Panc1 (cell line): ENCODE measurements at places on chromosomes 6 and 20. TPM values are rescaled to one million over a fixed set of nuclear protein-coding genes. Genes with fewer than 3 reads are reported as not detected.

DNA sequence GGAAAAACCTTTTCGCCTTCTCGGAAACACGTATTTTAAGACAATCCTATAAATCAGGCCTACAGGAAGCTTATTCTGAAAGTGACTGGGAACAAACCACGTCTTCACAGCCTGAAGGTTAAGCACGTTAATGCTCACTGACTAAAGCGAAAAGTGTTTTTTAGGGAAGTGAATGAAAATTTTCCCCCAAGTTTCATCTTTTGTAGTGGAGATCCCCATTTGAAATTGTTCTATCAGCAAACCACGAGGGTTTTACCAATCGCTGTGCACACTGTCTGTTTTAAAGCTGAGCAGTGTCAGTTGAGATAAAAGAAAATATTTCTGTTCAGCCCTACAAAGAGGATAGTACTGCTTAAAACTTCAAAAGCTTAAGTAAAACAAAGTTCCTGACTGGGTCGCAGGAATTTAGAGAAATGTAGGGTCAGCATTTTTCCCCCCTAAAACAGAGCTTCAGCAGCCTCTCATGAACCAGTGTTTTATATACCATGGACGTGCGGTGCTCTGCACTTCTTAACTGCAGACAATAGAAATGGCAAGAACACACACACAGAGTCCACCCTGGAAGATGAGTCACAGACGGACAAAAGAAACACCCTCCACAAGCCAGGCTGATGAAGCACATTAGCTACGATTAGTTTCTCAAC, 34.9 kb downstream of the SLC22A23 start:
- H3K27ac ChIP-seq, result no peak overlapping the region
- H3K27me3 ChIP-seq, result peaks cover 6% of the 10 kb centered on the region; the same call in 1 of the 2 replicates
- H3K36me3 ChIP-seq, result no peaks in the 10 kb centered on the region

GRCh38 chr6:2857580-2858337, 16.1 kb upstream of the SERPINB1 start:
- DNase-seq, result no peak
- H3K27ac ChIP-seq, result peak overlapping the region; percentile 87
- H3K27me3 ChIP-seq, result no peaks in the 10 kb centered on the region
- H3K36me3 ChIP-seq, result no peaks in the 10 kb centered on the region
- no peak overlapping the region for H3K4me3 ChIP-seq

- no peaks in the 10 kb centered on the region for H3K36me3 ChIP-seq
- no peaks in the 10 kb centered on the region for H3K27me3 ChIP-seq
- H3K27ac ChIP-seq, result peak overlapping the region; percentile 87
- peaks cover 53% of the 10 kb centered on the region for H3K4me1 ChIP-seq
Measured at GRCh38 chr6:52522655-52523054, 54.2 kb downstream of the TRAM2 start.

- H3K4me1 ChIP-seq, result no peaks in the 10 kb centered on the region; the same call in 1 of the 2 replicates
- H3K27ac ChIP-seq, result no peak overlapping the region
- DNase-seq, result no peak
- H3K27me3 ChIP-seq, result no peaks in the 10 kb centered on the region
Measured at GRCh38 chr6:170058878-170059485, 231.9 kb downstream of the DLL1 start.

- H3K36me3 ChIP-seq, result no peaks in the 10 kb centered on the region
- no peak for DNase-seq
- no peaks in the 10 kb centered on the region for H3K4me1 ChIP-seq
- no peaks in the 10 kb centered on the region for H3K27me3 ChIP-seq
- no peak overlapping the region for H3K27ac ChIP-seq
Measured at GRCh38 chr20:10385850-10386544, 48.0 kb downstream of the MKKS start.

GRCh38 chr20:56893226-56893917, 264.3 kb downstream of the TFAP2C start:
- no peaks in the 10 kb centered on the region for H3K4me1 ChIP-seq
- no peak overlapping the region for H3K4me3 ChIP-seq
- no peaks in the 10 kb centered on the region for H3K36me3 ChIP-seq
- no peak overlapping the region for H3K27ac ChIP-seq

DNA sequence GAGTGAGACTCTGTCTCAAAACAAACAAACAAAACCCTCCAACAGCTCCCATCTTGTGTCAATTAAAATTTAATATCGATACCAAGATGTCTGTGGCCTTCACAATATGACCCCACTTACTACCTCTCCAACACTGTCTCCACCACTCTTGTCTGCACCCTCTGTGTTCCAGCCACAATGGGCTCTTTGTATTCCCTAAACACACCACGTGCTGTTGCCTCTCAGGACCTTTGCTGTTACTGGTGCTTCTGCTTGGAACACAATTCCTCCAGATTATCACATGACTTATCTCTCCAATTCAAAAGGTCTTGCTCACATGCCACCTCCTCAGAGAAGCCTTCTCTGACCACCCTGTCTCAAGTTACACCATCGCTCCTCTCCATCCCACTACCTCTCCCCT, 6.0 kb upstream of the HCK start:
- no peak for DNase-seq
- peaks cover 8% of the 10 kb centered on the region for H3K27me3 ChIP-seq
- H3K4me1 ChIP-seq, result no peaks in the 10 kb centered on the region
- H3K4me3 ChIP-seq, result no peak overlapping the region

- no peak for DNase-seq
- H3K27ac ChIP-seq, result no peak overlapping the region
- H3K4me1 ChIP-seq, result no peaks in the 10 kb centered on the region
- H3K4me3 ChIP-seq, result no peak overlapping the region
Measured at GRCh38 chr20:45247865-45248264, 6.5 kb downstream of the SLPI start.

GRCh38 chr20:19212821-19213502, 520 bp downstream of the SLC24A3 start:
- no peak overlapping the region for H3K4me3 ChIP-seq
- no peak overlapping the region for H3K27ac ChIP-seq
- H3K36me3 ChIP-seq, result no peaks in the 10 kb centered on the region
- no peaks in the 10 kb centered on the region for H3K4me1 ChIP-seq
- peaks cover 45% of the 10 kb centered on the region for H3K27me3 ChIP-seq

- H3K27ac ChIP-seq, result no peak overlapping the region
- H3K27me3 ChIP-seq, result peaks cover 52% of the 10 kb centered on the region
- H3K4me1 ChIP-seq, result peaks cover 11% of the 10 kb centered on the region
- H3K36me3 ChIP-seq, result peaks cover 7% of the 10 kb centered on the region; the same call in 1 of the 2 replicates
- no peak for DNase-seq
Measured at GRCh38 chr6:119348748-119349360, 707 bp downstream of the MAN1A1 start.

- H3K36me3 ChIP-seq, result no peaks in the 10 kb centered on the region
- H3K27ac ChIP-seq, result no peak overlapping the region
Measured at GRCh38 chr6:111210194-111210728, 123.0 kb downstream of the SLC16A10 start.

- H3K4me3 ChIP-seq, result no peak overlapping the region
- no peaks in the 10 kb centered on the region for H3K36me3 ChIP-seq
- no peaks in the 10 kb centered on the region for H3K4me1 ChIP-seq
- DNase-seq, result no peak
- H3K27me3 ChIP-seq, result peaks cover 4% of the 10 kb centered on the region
Measured at GRCh38 chr6:169849396-169849795, 98.0 kb downstream of the ERMARD start.

- peaks cover 50% of the 10 kb centered on the region for H3K4me1 ChIP-seq
- no peak overlapping the region for H3K27ac ChIP-seq
- no peak for DNase-seq
Measured at GRCh38 chr20:62811320-62811719, 5.5 kb upstream of the COL9A3 start.

- H3K27ac ChIP-seq, result no peak overlapping the region
- no peak for DNase-seq
- H3K36me3 ChIP-seq, result no peaks in the 10 kb centered on the region
- H3K4me3 ChIP-seq, result no peak overlapping the region
- H3K4me1 ChIP-seq, result no peaks in the 10 kb centered on the region
- no peaks in the 10 kb centered on the region for H3K27me3 ChIP-seq
Measured at GRCh38 chr6:144662812-144663365, 377.8 kb downstream of the UTRN start.

DNA sequence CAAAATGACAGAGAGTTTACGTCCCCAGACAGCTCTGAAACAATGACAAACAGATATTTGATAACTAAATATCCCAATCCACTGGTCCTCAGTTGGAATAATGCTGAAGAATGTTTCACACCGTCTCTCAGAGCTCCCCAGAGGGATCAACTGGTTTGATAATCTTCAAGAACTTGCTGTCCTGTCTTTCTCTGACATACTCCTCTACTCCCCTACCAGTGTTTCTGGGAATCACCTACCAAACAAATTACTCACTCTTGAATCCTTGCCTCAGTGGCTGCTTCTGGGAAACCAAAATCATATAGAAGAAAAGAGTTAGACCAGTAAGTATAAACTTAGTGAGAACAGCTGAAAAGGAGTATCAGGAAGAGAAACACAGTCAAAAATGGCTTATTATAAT, 469.7 kb upstream of the JAG1 start:
- H3K36me3 ChIP-seq, result no peaks in the 10 kb centered on the region
- H3K27ac ChIP-seq, result no peak overlapping the region
- no peaks in the 10 kb centered on the region for H3K4me1 ChIP-seq
- H3K27me3 ChIP-seq, result no peaks in the 10 kb centered on the region
- DNase-seq, result no peak

- no peak overlapping the region for H3K27ac ChIP-seq
- DNase-seq, result no peak
- no peaks in the 10 kb centered on the region for H3K4me1 ChIP-seq
- no peak overlapping the region for H3K4me3 ChIP-seq
- H3K27me3 ChIP-seq, result no peaks in the 10 kb centered on the region
Measured at GRCh38 chr6:117531809-117532725, 49.6 kb downstream of the DCBLD1 start.

DNA sequence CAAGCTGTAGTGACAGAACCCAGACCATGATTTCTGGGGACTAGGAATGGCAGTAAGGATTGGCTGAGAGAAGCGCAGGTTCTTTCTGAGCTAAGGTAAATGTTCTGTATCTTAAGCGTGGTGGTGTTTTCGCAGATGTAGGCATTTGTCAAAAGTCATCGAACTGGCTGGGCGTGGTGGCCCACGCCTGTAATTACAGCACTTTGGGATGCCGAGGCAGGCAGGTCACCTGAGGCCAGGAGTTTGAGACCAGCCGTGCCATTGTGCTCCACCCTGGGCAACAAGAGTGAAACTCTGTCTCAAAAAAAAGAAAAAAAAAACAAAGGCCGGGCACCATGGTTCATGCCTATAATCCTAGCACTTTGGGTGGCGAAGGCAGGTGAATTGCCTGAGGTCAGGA, 40.7 kb upstream of the EYA2 start:
- H3K36me3 ChIP-seq, result no peaks in the 10 kb centered on the region
- no peak overlapping the region for H3K27ac ChIP-seq
- H3K4me3 ChIP-seq, result no peak overlapping the region

DNA sequence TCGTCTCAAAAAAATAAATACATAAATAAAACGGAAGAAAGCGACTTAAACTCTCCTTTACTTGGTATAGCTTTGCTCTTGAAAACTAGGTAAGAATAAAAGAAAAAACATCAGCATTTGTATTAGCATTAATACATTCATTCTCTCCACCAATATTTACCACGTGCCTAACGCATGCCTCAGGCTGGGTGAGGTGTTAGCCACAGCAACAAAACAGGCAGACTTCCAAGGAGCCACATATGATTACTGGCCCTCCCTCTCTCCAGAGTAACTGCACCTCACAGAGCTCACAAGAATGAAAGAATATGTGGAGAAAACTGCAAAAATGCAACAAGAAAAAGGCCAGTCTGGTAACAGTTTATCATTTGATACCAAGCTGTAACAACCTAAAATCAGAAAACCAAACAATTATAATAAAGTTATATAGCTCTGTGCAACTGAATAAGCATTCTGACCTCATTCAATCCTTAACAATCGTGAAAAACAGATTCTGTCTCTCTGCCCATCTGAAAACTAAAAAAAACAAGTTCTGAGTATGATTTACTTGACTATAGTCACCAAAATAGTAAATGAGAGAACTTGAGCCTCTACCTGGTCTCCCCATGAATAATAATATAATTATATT, 5.2 kb downstream of the NAPB start:
- H3K36me3 ChIP-seq, result no peaks in the 10 kb centered on the region
- no peak for DNase-seq
- H3K4me3 ChIP-seq, result no peak overlapping the region
- peaks cover 14% of the 10 kb centered on the region for H3K4me1 ChIP-seq

GRCh38 chr6:14933183-14933544, 312.7 kb upstream of the JARID2 start:
- no peak overlapping the region for H3K27ac ChIP-seq
- no peak overlapping the region for H3K4me3 ChIP-seq
- no peaks in the 10 kb centered on the region for H3K4me1 ChIP-seq
- H3K36me3 ChIP-seq, result no peaks in the 10 kb centered on the region

- H3K4me3 ChIP-seq, result no peak overlapping the region
- no peak for DNase-seq
- peaks cover 18% of the 10 kb centered on the region; the same call in 1 of the 2 replicates for H3K36me3 ChIP-seq
- H3K27me3 ChIP-seq, result no peaks in the 10 kb centered on the region
- H3K4me1 ChIP-seq, result peaks cover 94% of the 10 kb centered on the region
- H3K27ac ChIP-seq, result peak overlapping the region; percentile 100
Measured at GRCh38 chr6:142372348-142372747, 70.5 kb downstream of the ADGRG6 start.

DNA sequence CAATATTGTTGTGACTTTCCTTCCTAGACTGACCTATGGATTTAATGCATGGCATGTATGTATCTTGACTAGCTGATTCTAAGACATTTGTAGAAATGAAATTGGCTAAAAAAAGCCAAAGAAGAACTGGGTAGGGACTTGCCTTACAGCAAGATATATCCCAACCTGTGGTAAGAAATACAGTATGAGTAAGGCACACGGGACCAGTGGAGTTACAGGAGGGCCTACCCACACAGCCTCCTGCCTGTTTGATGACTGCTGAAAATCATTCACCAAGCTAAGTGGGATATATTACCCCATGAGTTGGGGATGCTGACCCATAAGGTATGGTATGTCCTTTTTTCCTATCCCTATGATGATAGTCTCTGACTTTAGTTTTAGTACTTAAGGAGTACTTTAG, 112.2 kb downstream of the INSM1 start:
- no peaks in the 10 kb centered on the region for H3K36me3 ChIP-seq
- DNase-seq, result no peak
- no peak overlapping the region for H3K27ac ChIP-seq
- no peaks in the 10 kb centered on the region for H3K27me3 ChIP-seq
- no peaks in the 10 kb centered on the region for H3K4me1 ChIP-seq
- H3K4me3 ChIP-seq, result no peak overlapping the region

The C6orf52 gene
- total RNA-seq, result 6.5 TPM

The SSR1 gene
- 119 TPM for total RNA-seq

The KCNQ2 gene
- total RNA-seq, result 19.4 TPM

The MRPS26 gene
- total RNA-seq, result 52.7 TPM

The GABBR1 gene
- 11.9 TPM for total RNA-seq

The SYNDIG1 gene
- not detected for total RNA-seq
